GM18507 (cell line): ENCODE measurements at places on chromosomes 7 and 10.

GRCh38 chr7:47253650-47254080 is 328.2 kb downstream of the TNS3 start:
- no peak for DNase-seq

DNA sequence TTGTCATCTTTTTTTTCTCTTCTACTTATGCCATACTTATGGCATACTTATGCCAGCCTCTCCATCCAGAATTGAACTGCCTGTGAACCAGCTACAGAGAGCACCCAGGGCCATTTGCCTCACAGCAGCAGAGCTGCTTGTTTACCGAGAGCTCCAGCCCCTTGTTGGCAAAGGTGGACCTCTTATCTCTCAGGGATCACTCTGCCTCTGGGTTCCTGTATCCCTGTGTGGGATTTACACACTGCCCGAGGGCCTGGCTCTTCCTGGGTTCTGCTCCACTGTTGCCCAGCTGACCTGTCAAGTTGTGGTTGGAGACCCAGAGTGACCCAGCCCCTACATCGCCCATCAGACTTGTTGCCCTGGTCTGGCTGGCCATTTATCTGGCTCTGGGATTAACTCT is 22.3 kb downstream of the MRPS33 start:
- no peak for DNase-seq

DNA sequence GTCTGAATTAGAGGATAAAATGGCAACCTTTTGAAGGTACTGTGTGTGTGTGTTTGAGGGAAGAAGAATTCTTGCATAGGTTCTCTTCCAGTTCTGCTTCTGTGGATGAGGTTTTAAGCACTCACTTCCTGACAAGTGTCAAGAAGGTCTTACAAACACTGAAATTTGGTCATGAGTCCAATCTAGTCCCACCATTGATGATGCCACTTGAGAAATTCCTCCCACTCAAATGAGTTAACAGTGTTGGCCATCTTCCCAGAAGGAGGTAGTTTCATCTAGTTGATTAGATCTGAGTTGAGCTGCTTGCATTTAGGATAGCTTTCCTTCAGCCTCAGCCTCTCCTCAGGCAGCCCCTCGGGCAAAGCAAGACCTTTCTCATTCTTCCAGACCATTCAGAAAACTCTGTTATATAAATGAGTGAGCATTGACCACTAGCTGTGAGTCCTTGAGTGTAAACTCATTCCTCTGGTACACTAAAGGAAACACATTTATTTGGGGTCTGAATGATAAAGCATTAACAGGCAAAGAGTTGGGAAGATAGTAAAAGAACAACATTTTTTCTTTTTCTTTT is 189.5 kb downstream of the TRIL start:
- DNase-seq = no peak

DNA sequence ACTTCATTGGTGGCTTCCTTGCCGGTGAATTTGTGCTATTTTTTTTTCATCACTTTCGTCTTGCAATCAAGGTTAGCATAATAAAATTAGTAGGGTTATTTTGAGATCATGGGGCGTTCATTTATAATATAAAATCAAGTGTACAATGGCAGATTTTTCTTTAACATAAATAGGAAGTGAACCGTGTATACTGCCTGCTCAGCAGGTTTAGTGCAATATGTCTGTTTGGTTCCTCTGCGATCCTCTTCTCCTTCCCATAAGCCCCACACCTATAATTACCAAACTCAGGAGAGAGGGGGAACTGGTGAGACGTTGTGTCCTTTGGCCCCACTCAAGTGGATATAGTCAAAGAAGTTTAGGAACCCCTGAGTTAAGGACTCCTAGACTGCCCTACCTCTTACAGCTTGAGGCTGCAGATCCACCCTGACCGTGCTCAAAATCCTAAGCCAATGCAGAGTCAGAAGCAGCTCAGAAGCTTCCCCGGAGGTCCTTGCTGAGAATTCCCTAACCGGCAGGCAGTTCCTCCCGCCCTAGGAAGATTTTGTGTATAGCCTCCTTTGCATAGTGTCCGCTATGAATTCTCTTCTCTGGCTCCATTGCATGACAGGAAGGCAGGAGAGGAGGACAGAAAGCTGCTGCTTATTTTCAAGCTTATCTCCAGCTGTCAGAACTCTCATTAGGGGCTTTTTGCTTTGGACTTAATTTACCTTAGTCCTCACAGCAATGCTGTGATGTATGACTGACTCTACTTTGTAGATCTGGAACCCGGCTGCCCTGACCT is 41.5 kb downstream of the PYROXD2 start:
- DNase-seq = no peak

GRCh38 chr10:102593074-102593803 is 51.0 kb upstream of the TRIM8 start:
- no peak for DNase-seq

GRCh38 chr10:119289227-119289920 is 82.0 kb downstream of the GRK5 start:
- DNase-seq = no peak

DNA sequence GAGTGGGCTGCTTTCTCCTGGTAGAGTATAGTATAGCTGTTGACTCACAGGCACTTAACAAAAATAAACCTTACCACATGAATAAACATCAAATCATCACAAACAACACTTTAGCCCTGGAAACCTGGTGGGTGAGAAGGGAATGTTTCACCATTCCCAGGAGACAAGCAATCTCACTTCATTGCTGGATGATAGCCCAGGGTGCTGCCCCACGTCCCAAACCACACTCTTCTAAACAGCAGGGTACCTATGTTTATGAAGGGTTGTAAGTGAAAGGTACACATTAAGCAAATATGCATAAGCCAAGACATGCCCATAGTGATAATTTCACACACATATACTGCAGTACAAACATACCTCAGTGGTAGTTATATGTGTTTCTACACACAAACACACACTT is 276.2 kb downstream of the FGFR2 start:
- no peak for DNase-seq

DNA sequence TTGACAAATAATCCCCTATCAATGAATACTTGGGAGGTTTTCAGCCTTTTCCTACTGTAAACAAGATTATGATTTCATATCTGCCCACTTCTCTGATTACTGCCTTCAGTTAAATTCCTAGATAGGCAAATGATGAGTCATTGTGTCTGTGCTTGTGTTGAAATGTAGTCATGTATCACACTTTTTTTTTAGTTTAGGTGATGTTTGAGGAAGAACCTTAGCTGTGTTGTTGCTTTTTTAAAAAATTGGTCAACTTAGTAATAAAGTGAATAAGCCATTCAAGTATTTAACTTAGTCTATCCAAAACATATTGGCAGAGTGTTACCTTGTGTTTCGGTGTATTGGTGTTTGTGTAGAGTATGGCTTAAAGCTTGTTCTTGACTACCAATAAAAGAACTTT is 60.0 kb downstream of the WAC start:
- DNase-seq = no peak

- DNase-seq = no peak
Observed at GRCh38 chr7:151185762-151186639, 1.0 kb downstream of the ASB10 start.

- DNase-seq = no peak
Observed at GRCh38 chr7:156109076-156109475, 296.8 kb upstream of the SHH start.

- no peak for DNase-seq
Observed at GRCh38 chr7:129494041-129494440, 8.3 kb upstream of the SMKR1 start.

DNA sequence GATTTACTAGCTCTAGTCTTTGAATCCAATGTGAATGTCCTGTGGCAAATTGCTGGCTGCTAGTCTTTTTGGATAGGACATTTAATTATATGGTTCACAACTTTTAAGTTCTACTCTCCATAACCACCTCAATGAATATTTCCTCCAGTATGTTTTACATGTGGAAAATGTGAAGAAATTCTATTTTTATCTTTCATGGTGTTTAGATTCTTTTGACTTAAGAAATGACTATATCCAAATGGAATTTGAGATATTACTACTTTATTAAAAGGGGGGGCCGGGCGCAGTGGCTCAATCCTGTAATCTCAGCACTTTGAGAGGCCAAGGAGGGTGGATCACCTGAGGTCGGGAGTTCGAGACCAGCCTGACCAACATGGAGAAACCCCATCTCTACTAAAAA is 202.0 kb downstream of the ARL4A start:
- DNase-seq = no peak

- DNase-seq = no peak
Observed at GRCh38 chr7:39453743-39454355, 112.4 kb upstream of the YAE1 start.

- DNase-seq = no peak
Observed at GRCh38 chr10:46033602-46034011, 3.2 kb upstream of the NCOA4 start.

GRCh38 chr10:86391986-86392722 is 25.6 kb upstream of the GRID1 start:
- no peak for DNase-seq

GRCh38 chr10:112956631-112957350 is 6.7 kb downstream of the TCF7L2 start:
- no peak for DNase-seq

DNA sequence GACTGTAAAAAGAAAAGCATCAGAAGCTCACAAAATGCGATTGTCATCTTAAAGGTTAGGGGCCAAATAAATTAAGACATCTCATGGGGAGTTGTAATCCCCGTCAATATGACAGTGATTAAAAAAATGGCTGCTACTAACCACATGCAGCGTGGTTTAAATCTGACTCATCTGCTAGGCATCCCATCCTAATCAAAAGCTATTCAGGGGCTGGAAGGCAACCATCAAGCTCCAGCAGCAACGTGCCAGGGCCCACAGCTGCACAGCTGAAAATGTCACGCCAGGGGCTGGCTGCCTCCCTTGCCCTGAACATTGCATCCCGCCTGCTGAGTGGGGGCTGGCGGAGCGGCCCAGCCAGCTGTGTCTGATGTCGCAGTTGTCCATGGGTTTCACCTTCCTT is 66.3 kb upstream of the FRMD4A start:
- no peak for DNase-seq

- no peak for DNase-seq
Observed at GRCh38 chr10:4194231-4194630, 409.2 kb upstream of the KLF6 start.

GRCh38 chr10:486666-487322 is 202.7 kb downstream of the DIP2C start:
- no peak for DNase-seq

DNA sequence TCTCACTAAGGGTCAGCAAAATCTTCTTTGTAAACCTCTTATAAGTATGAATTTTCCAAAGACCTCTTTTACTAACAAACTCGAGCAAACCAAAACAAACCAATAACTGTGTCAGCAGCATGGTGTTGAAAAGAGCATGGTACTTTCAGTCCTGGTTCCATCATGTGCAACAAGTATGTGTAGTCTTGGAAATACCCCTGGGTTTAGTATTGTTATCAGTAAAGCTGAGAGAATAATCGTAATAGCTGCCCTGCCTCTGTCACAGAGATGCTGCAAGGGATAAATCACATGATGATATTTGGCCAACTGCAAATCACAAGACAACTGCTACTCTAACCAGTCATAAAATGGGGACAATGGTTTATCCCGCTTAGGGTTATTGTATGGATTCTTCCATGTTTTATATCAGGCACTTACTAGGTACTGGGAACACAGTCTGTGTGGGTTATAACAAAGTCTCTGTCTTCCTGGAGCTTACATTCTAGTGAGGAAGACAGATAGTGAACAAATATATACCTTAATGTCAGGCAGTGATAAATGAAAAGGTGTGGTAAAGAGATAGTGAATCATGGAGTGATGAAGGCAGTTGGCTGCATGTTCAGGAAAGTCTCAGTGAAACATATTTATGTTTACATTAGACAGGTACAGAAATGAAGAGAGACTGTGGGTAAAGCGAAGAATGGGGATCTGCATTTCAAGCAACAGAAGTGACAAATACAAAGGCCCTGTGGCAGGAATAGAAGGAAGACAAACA is 60.5 kb upstream of the C10orf90 start:
- no peak for DNase-seq

DNA sequence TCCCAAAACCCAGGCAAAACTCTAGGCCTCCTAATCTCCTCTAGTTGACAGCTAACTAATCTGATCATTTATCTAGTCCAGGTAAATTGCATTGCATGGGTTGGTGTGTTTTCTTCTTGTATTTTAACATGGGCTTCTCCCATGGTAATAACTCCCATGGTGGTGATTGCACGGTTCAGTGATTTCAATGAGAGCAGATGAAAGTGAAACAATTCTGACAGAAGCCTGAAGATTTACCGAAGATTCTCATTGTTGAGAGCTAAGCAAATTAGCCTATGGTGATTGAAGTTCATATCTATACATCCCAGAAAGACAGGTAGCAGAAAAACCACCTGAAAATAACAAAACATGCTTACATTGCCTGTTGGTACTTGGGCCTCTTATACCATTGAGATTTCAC is 26.6 kb upstream of the LIPN start:
- DNase-seq = no peak

GRCh38 chr7:123987445-123987844 is 45.4 kb downstream of the TMEM229A start:
- DNase-seq = no peak

- no peak for DNase-seq
Observed at GRCh38 chr10:1120801-1121211, 64.6 kb downstream of the WDR37 start.

- no peak for DNase-seq
Observed at GRCh38 chr7:132225216-132226030, 350.8 kb downstream of the PLXNA4 start.

GRCh38 chr7:31186202-31186601 is 134.1 kb downstream of the ADCYAP1R1 start:
- DNase-seq = no peak

GRCh38 chr7:48170506-48170905 is 752 bp upstream of the ABCA13 start:
- DNase-seq = no peak

GRCh38 chr10:116555880-116556279 is 10.1 kb downstream of the PNLIP start:
- DNase-seq = no peak
